Stimulated activated effector memory CD8-positive, alpha-beta T cell treated with anti-CD3 and anti-CD28 coated beads, Interleukin-12 subunit alpha, Interleukin-12 subunit beta, amount 100 ng/mL, for 72 hours (primary cell): ENCODE measurements at places on chromosomes 3 and 15.

DNA sequence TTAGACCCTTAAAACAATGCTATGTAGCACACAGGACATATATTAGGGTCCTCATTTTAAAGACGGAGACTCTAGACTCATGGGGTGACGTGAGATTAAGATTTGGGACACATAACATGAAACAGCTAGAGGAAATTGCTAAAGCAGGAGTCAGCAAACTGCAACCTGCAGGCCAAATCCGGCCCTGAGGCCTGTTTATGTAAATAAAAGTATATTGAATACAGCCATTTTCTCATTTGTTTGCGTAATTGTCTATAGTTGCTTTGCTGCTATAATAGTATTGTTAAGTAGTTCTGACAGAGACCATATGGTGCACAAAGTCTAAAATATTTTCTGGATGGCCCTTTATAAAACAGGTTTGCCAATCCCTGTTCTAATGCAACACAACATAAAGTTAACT, 115.5 kb downstream of the TMCO5A start:
- DNase-seq: no peak

GRCh38 chr3:44915702-44916438, 41.5 kb downstream of the TGM4 start:
- DNase-seq: no peak

DNA sequence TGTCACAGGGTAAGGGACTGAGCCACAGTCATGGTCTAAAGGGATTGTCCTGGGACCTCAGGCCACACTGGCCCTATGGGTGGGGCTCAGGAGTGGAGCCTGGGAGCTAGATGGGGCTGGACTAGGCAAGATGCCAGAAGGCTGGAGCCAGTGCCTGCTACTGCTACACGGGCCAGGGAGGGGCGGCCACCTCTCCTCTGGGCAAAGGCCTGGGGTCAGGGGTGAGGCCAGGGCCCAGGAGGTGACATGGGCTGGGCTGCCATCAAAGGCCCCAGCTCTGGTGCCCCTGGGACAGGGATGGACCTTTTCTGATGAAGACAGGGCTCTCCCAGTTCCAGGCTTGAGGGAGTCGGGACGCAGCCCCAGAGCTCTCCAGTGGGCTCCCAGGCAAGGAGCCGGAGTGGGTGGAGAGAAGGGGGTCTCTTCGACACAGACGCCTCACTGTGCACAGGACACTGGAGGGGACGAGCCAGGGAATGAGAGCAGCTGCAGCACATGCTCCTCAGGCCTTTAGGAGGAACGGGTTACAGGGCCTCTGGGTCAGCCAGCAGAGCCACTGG, 62.1 kb upstream of the IQSEC1 start:
- DNase-seq: no peak

- DNase-seq: no peak
These were observed 7.3 kb downstream of the NEK4 start for GRCh38 chr3:52763466-52763865.

DNA sequence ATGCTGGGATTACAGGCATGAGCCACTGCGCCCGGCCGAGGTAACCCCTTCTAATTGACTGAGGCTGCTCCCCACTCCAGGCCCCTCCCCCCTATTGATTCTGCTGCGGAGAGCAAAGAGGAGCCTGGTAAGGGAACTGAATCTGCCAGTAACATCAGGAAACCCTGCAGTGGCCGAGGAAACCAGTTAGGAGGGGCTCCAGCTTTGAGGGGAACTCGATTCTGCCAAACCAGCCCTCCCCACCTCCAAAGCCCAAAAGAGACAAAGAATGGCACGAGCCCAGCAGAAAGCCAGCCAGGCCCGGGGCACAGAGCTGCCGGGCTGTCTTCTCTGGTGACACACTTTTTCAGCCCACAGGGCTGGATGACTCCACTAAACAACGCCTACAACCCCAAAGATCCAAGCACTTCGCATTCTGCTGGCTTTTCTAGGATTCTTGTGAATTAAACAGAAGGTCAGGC, 15.0 kb upstream of the ACAD9 start:
- DNase-seq: no peak

- DNase-seq: no peak
These were observed 340.7 kb upstream of the WNT5A start for GRCh38 chr3:55827786-55828185.

- no peak for DNase-seq
These were observed 84.7 kb downstream of the EOMES start for GRCh38 chr3:27637346-27637995.

- DNase-seq: no peak
These were observed 27.8 kb upstream of the ALDH1L1 start for GRCh38 chr3:126208182-126208581.

DNA sequence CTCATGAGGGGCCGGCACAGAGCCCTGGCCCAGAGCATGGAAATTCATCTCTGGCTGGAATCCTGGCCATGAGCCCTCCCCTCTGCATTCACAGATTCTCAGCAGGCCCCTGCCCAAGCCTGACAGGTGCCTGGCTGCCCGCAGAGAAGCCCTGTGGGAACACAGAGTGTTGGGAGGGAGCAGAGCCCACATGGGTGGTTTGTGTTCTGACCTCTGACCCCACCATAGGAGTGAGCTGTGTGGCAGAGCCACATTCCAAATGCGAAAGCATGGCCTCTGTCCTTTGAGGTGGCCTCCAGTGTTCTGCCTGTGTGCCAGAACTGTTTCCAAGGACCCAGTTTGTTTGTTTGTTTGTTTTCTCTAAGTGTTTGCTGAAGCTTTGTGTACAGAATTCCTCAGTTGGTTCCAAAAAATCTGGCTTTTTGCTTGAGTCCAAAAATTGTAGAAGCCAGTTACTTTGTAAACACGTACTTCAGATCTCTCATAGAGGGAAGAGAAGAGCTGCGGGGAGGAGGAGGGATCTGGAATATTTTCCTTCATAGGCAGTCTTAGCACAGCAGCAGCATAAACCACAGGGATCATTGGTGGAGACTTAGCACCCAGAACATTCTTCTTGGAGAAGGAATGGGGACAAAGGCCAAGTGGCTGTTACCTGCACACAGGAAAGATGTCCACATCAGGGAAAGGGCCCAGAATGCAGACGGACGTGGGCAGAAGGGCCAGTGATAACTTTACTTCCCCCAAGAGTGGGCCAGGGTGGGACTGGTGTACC, 36.0 kb downstream of the GRAMD2A start:
- DNase-seq: no peak

GRCh38 chr3:146466604-146467003, 2.8 kb downstream of the PLSCR2 start:
- no peak for DNase-seq

DNA sequence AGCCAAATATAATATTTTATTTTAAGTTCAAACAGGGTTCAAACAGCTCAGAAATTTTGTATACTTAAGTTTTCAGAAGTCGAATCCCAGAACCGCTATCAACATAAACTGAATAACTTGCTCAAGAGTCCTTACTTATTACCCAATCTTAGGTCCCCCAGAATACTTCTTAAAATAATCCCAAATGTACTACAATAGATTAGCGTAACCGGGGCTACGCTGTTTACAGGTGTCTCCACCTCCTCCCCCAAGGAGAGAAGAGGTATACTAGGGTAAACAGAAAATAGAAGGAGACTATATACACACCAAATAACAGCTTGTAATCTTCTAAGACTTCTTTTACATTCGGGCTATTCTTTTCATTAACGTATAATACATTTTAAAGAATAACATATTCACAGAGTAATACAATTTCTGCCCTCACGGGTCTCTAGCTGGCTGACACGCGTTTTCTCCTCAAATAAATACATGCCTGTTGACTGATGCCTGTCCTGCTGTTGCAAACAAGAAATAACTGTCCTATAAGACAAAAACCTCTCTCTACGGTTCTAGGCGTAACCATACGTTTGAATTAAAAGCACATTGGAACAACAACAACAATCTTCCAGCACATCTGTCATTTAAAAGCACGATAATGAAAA, 1.3 kb downstream of the DENND4A start:
- no peak for DNase-seq

GRCh38 chr15:56837273-56837672, 81.2 kb upstream of the TCF12 start:
- DNase-seq: no peak

DNA sequence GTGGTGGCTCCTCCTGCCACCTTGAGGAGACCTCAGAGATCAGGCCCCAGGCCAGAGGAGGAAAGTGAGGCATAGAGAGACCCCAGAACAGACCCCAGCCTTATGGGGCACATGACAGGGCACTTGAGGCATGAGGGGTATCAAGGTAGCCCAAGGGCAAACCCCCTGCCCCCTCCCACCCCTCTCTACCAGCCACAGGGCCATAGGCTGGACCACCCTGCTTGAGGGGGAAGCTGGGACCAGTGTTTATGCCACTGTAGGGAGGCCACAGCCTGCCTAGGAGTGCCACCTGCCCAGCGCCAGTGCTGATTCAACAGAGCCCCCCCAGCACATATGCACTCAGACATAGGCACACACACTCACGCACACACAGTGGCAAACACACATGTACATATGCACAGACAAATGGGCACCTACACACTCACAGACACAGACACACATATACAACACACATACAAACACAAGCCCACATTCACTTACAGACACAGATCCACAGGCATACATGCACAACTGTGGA, 10.3 kb downstream of the MYL3 start:
- DNase-seq: no peak

DNA sequence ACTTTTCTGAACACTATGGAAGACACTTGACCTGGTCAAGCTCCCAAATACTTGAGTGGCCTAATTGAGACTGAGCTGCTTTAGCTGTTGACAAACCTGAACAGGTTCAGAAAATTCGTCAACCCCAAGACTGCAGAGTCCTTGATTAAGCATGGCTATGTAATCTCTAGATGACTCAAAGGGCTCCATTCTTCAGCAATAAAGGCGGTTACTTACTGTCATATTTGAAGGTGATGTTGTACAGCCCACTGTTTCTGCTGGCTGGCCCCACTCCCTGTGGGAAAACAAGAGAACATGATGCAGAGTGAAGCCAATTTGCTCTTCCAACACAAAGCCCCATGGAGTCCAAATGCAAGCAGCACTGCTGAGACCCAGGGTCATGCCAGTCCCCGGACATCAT, 45.1 kb downstream of the IL17RD start:
- DNase-seq: no peak

- no peak for DNase-seq
These were observed 81.8 kb upstream of the GRM7 start for GRCh38 chr3:6779140-6779539.

- DNase-seq: no peak
These were observed 301.8 kb upstream of the MCTP2 start for GRCh38 chr15:93929375-93930094.

DNA sequence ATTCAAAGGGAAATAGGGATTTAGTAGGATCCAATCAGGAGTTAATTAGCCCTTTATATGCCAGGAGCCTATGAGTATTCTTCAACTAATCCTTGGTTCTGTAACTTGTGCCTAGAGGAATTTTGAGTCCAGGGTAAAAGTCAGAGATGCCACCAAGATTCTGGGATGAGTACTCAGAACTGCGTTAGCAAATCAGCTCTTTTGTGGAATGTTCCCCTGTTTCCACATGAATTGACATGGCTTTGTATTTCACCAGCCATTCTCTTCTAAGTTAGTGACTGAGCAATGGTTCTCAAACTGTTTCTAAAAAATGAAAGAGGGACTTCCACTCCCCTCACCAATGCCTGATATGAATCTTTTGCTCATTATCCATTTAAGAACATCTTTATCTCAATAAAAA, 508.7 kb downstream of the SOX2 start:
- DNase-seq: no peak

DNA sequence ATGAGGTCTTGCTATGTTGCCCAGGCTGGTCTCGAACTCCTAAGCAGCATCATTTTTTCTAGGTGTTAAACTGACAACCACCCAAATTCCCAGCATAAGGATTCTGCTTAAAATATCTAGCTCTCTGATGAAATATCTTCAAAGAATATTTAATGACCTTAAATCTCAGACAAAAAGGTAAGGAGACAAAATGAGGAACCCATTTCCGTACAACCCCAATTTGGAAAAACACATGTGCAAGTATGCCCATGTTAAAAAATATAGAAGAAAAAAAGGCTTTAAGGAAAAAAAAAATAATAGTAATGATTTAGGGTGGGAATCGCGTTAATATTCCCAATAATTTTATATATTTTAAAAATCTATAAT, 1.4 kb upstream of the SACM1L start:
- DNase-seq: no peak

GRCh38 chr3:46707601-46708011, 6.4 kb downstream of the TMIE start:
- DNase-seq: no peak

DNA sequence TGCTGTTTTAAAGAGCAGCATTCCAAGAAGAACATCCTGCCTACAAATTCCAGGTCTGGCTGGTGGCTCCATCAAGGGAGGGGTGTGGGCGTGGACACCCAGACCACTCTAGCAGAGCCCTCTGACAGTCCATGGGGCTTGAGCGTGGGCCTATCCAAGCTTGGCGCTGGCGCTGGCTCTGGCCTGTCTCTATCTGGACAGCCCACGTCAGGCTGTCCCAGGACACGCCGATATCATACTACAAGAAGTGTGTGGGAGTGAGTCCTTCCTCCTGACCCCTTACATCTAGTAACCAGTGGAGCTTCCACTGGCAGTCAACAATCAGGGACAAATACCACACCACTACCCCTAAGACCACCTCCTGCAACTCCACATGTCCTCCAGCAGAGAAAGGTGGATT, 17.1 kb upstream of the DUSP7 start:
- DNase-seq: no peak

GRCh38 chr15:69853544-69853951, 244.2 kb downstream of the TLE3 start:
- DNase-seq: no peak

DNA sequence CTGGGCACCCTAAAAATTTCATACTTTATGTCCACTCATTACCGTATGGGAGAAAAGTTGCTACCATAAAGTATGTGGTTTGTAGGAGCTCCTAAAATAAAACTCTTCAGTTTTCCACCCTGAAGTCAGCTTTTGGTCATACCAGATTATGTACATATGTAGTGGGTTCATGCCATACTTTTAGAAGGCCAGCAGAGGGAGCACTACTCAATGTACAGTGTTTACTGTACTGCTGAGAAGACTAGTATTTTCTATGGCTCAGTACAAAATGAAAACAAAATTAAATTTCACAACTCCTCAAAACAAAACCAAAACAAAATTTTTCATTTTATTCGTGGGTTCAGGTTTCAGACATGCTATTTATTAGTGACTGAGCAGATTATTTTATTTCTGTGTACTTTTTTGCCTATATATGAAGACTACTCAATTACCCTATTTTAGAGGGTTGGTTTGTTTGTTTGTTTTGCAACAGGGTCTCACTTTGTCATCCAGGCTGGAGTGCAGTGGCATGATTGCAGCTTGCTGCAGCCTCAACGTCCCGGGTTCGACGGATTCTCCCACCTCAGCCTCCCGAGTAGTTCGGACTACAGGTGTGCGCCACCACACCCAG, 24.3 kb downstream of the NXPE3 start:
- no peak for DNase-seq

DNA sequence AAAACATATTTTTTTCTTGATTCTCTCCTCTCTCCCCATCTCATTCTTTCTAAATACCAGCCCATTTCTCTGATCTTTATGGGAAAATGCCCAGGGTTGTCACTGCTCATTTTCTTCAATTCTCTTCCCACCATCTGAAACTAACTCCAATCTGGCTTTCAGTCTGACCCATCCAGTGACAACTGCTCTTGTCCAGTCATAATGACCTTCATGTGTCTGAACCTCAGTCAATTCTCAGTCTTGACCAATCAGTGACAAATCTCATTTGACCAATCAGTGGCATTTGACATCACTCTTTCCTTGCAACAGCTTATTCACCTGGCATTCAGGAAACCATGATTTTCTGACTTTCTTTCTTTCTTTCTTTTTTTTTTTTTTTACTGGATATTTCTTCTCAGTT, 15.1 kb downstream of the VEPH1 start:
- DNase-seq: no peak
